Right ventricle myocardium inferior (tissue), 1 donor: ENCODE measurements at places on chromosomes 13 and 19. TPM values are rescaled to one million over a fixed set of nuclear protein-coding genes. Genes with fewer than 3 reads are reported as not detected.
A peak's percentile ranks its signal among the peaks of the same experiment; 100 is the strongest.

Gene OR10H1
- not detected for total RNA-seq

DNA sequence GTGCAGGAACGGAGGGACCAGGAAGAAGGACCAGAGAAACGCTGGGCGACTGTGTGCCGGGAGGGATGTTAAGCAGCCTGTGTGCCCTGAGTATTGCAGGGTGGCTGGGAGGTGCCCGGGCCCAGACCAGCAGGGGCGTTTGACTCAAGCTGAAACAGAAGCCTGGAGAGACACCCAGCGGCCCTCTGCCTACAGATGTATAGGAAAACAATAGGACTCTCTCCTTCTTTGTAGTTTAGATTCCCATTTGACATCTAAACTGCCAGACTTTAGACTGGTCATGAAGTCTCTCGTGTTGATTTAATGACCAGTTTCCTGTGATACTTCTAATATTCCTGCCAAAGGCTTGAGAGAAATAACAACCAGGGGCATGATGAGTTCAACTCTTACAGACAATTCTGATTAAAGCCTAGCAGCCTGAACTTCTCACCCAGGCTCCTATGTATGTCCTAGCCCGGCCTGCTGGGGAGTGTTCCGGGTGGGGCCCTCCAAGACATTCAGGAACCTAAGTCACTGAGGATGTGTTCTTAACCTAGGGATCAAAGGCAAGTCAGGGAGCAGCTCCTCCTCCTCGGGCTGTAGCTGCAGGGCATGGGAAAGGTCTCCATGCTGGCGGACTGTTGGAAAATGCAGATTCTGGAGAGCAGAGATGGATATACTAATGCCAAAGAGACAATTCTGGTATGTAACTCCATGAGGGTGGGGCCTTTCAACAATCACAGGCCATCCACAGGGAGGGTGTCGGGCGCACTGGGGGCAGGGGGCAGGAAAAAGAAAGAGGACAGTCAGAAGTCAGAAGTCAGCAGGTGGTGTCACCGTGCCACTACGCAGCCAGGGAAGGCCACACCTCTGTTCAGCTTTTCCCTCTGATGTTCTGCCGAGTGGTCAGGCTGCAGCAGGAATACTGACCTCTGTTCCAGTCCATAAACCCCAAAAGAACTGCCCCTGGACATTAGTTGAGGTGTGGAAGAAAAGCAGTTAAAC is 131.8 kb downstream of the STARD13 start:
- DNase-seq = no peak

- DNase-seq = no peak
These were observed 97.4 kb downstream of the ZC3H13 start for GRCh38 chr13:45954836-45955800.

Gene KIR2DL1
- not detected for total RNA-seq

Gene INSL3
- not detected for total RNA-seq

DNA sequence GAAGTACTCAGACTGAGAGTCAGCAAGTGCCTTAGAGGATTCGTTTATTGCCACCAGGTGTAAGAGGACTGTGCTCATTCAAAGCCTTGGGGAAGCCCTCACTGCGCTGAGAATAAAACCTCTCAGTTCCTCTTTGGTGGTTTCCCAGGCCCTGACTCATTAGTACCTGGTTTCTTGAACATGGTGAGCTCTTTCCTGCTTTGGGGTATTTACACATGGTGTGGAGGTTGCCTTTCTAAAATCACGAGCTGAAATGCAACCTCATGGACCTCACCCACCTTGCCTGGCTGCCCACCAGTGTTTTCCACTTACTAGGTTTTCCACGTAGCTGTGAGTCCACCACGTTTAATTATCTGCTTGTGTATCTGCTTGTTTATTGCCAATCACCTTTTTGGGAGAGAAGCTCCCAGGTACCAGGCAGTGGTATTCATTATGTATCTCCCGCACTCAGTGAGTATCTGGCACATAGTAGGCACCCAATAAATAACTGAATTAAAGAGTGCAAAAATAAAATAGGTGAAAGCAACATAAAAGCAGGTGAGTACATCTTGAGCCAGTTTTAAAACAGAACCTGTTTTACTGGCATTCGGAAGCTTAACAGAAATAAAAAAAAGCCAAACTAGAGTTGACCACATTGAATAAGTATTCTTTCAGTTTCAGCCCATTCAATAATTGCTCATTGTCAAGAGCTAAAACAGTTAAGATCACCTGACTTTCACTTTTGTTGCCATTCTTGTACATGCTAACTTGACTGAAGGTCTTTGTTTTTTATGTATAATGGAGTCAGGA is 533.0 kb downstream of the MYO16 start:
- no peak for DNase-seq

Gene KLK4
- total RNA-seq = not detected

DNA sequence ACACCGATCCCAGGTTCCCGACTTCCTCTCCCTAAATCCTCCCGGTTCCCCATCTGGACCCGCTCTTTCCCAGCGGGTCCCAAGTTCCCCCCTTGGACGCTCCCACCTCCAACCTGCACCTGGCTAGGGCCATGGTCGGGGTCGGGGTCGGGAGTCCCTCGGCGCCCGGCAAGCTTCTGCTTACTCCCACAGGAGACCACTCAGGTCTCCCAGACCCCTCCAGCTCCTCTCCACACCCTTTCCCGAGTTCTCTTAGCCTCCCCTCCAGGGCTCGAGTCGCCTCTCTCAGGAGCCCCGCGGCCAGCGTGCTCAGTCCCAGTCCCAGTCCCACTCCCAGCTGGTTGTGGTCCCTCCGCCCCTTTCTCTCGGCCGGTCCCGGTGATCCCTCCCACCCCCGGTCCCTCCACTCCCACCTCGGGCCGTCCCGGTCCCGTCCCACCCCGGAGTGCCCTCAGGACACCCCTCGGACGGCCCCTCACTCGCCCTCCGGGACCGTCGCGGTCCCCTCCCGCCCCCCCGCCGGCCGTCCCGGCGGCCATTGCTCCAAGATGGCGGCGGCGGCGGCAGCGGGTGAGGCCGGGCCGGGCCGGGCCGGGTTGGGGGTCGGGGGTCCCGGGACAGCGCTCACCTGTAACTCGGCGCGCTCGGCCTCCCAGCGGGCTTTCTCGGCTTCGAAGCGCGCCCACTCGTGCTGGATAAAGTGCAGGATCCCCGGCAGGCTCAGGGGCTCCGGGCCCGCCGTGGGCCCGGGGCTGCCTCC is at the start of gene FKRP:
Gene FKRP, plus strand, starts transcription at position 537 of the 760 bp plus-strand sequence. CDS start 9,394 bp downstream, outside the sequence.
- DNase-seq = no peak

Gene PRSS57
- not detected for total RNA-seq

DNA sequence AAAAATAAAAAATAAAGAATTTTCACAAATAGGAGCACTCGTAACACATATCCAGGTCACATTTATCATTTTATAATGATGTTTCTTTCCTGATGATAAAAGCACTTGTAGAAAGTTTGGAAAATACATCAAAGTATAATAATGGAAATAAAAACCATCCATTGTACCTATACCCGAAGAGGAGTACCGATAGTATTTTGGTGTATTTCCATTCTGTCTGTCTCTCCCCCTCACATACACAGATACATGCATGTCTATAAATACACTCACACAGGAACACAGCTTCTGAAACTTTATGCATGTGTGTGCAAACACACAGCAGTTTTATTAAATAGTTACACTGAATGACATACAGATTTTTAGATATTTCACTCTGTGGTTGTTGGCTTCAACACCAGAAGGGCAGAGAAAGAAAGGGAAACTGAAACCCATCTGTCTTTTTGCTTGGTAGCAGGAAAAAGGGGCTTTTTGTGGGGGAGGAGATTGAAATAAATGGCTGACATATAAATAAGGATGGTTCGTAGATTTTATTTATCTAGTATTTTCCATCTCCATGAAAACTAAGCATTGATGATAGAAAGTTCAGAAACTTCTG is 114.8 kb downstream of the LRCH1 start:
- no peak for DNase-seq

DNA sequence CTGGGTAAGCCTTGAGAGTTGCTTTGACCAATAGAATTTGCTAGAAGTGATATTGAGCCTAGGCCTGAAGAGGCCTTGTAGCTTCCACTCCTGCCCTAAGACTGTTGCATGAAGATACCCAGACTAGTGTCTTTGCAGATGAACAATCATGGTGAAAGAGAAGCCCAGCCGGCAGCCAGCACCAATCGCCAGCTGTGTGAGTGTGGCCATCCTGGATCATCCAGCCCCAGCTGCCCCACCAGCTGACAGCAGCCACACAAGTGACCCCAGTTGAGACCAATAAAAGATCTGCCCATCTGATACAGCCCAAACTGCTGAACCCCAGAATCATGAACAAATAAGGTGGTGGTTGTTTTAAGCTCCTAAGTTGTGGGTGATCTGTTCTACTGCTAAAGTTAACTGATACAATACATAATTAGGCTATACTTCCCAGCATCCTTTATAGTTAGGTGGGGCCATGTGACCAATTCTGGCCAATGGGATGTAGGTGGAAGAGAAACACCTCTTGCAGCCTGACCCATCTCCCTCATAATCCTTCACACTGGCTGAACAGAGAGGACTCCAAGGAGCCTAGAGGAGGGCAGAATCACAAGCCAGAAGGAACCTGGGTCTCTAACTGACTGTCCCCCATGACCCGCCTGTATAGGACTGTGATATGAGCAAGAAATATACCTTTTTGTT is 9.4 kb upstream of the ZNF428 start:
- no peak for DNase-seq

Gene ADPRHL1
- 468 TPM for total RNA-seq

GRCh38 chr13:41299316-41300094 is 11.6 kb upstream of the NAA16 start:
- no peak for DNase-seq

DNA sequence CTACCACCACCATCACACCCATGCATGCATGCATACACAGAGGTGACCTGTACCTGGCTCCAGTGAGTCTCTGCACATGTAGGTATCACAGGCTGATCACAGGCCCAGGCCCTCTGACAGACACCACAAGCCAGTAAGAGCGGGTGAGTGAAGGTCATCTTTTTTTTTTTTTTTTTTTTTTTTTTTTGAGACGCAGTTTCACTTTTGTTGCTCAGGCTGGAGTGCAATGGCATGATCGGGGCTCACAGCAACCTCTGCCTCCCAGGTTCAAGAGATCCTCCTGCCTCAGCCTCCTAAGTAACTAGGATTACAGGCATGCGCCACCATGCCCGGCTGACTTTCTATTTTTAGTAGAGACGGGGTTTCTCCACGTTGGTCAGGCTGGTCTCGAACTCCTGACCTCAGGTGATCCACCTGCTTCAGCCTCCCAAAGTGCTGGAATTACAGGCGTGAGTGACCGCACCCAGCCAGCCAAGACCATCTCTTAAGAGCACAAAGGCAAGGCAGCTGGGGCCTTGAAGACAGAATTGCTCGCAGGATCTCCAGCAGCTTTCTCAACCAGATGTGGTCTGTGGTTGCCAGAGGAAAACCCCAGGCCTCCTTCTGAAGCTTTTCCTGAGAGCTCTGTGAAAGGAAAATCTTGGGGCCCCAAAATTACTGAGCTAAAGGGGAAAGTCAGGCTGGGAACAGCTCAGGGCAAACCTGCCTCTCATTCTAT is 3.2 kb upstream of the NKG7 start:
- no peak for DNase-seq

- no peak for DNase-seq
These were observed 4.2 kb upstream of the ZNF91 start for GRCh38 chr19:23399443-23399842.

DNA sequence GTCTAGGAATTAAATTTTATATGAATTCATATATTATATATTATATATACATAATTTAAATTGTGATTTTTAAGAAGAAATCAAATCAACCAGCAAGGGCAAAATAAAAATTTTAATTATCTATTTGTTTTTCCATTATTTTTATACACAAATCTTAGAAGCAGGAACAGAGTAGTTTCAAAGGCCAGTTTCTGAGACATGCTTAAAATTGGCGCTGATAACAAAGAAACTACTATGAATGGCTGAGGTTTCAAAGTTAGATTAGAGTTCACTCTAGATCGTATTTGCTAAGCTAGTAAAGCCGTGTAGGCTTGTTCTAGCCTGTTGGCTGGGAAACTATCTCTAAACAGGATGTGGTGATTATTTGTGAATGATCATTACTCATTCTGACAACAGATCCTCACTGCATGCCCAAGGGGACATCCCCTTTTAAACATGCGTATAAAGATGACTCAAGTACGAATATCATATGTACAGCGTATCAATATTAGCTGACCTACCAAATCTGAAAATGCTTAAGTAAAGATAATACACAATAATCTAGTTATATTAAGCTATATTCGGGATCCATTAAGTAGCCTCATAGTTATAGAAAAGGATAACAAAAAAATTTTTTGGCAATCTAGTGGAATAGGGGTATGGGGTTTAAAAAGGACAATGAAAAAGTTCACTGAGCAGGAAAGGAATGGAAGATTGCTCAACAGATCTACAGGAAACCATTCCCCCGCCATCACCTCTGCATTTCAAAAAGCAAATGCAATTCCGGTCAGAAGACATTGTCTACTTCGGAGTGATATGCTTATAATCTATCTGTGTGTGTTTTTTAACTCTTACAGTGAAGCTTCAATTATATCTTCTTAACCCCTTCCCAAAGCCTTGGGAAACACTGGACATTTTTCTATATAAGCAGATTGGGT is 150.1 kb downstream of the SHISA2 start:
- no peak for DNase-seq

- no peak for DNase-seq
These were observed 7.0 kb downstream of the PRSS57 start for GRCh38 chr19:688214-688613.

Gene C1QTNF9B
- total RNA-seq = 3.1 TPM

- no peak for DNase-seq
These were observed 107.4 kb upstream of the CLDN10 start for GRCh38 chr13:95445131-95445530.

GRCh38 chr19:32555786-32556185 is 25.2 kb upstream of the PDCD5 start:
- DNase-seq = peak; percentile 7

DNA sequence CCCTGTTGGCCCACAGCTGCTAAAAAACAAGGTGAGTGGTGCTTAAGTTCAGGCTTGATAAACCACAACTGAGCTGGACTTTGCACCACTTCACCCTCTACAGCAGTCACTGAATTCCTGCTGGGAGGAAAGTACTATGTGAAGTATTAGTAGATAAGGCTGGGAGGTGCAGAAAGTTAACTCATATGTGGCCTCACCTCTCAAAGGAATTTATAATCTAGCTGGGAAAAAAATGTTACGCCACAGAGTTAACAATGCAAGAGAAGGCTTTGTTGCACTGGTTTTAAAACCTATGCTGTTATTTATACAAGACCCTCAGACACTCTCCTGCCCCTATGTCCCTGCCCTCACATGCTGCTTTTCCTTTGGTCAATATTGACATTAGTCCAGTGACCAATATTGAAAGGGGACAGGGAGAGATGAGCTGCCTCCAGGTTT is 60.9 kb downstream of the LIG4 start:
- no peak for DNase-seq

GRCh38 chr19:51094696-51095279 is 12.1 kb upstream of the KLK14 start:
- no peak for DNase-seq

GRCh38 chr19:57830071-57830602 is at the start of gene ZNF587B:
TSS of gene ZNF587B (plus strand) at chr19:57830299. CDS start at chr19:57830529, 230 bp downstream.
- peak; percentile 85 for DNase-seq

Gene LILRA2
- 3.1 TPM for total RNA-seq

Gene SULT2B1
- total RNA-seq = 0.43 TPM

Gene PLPPR3
- total RNA-seq = not detected

DNA sequence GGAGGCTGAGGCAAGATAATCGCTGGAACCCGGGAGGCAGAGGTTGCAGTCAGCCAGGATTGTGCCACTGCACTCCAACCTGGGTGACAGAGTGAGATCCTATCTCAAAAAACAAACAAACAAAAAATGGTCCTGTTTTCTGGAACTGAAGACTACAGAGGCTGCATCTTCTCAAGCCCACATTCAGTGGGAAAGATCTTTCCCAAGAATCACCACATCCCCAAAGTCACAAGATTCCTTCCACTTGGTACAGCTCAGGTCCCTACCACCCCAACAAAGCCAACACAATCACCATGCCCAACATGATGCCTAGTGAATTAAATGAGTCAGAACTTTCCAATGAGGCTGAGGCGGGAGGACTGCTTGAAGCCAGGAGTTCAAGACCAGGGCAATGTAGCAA is 15.3 kb downstream of the CATSPERG start:
- DNase-seq = no peak
